ENCODE measurements at places on chromosomes 11 and 22.

DNA sequence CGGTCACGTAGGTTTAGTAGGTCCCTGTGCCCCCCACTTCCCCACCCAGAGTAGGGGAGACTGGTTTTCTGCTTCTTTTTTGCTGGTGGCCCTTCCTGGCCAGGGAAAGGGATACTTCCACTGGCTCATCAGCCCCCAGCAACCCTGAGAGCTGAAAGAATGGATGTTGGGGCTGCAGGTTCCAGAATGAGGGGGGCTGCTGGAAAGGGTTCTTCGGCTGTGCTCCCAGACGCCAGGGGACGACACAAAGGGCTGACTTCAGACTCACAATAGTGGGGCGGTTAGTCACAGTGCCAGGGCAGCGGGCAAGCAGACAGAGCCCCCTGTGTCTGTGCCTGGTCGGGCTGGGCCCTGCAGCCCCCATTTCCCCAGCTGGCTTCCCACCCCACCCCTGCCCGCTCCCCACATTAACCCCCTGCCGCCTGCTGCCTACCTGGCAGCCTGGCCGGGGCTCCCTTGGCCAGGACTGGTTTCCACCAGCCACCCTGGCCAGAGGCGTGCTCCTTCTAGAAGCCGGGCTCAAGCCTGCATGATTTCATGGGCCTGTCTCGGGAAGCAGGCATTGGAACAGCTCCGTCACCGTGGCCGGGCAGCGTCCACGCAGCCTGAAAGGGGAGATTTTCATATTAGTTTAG lies 79.1 kb upstream of the WNT7B start:
- DNase-seq = no peak

DNA sequence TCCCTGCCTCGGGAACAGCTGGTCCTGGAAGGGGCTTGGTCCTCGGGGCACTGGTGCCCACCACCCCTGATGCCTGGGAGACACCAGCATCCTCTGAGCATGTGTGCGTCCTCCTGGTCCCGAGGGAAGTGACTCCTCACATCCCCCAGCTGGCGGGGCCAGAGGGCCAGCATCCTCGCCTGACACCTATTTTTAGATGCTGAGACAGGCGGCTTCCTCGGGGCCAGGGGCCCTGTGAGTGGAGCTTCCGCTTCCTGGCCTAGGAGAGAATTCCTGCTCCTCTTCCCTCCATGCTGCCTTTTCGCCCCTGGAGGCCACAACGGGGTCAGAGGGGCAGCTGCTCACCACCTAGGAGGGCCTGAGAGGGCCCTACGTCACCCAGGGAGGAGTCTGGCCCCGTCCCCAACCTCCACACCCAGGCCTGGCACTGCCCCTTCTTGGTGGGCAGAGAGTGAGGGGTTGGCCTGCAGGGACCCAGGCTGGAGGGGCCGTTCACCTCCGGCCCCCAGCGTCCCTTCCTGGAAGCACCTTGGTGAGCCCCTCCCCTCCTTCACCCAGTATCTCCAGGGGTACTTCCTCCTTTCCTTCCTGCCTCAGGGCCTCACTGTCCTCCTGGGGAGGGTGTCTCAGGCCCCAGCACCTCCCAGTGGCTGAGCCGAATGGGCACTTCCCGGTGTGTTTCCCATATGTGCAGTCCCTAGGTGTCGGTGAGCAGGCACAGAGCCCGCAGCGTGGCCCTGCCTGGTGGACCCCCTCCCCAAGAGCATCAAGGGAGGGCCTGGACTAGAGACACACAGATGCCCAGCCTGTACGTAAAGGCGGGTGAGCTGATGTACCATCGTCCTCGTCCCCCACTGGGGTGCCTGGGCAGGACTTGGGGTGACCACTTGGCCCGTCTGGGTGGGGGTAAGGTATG lies 6.1 kb downstream of the CD81 start:
- DNase-seq = no peak

DNA sequence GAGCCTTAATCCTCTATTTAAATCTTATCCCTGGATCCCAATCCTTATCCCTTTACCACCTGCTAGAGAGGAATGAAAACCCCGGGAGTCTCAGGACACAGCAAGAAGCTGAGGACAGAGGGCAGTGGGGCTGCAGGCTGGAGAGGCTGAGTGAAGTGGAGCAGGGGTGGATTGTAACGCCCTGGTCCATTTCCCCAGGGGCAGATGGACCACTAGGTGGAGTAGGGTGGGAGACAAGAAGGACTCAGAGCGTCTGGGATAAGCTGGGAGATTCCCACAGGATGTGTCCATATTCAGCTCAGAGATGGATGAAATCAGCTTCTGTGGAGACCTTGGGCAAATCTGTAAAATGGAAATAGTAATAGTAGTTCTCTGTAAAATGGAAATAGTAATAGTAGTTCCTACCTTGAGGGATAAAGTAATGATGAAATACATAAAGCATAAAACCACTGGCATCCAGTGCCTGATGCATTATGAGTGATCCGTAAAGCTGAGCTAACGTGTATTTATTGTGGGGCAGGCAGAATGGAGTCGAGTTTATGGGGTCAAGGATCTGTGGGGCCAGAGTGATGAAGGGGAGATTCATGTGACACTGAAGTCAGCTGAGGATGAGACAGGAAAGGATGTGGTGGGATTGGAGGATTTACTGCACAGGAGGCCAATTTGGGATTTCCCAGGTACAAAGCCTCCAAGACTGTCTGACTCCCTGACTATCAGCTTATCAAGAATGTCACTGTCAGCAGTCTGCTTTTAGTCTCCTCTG lies 1.9 kb upstream of the ROBO4 start:
- DNase-seq = no peak

- DNase-seq = no peak
Measured at GRCh38 chr22:47057916-47058585, 295.6 kb downstream of the TBC1D22A start.

DNA sequence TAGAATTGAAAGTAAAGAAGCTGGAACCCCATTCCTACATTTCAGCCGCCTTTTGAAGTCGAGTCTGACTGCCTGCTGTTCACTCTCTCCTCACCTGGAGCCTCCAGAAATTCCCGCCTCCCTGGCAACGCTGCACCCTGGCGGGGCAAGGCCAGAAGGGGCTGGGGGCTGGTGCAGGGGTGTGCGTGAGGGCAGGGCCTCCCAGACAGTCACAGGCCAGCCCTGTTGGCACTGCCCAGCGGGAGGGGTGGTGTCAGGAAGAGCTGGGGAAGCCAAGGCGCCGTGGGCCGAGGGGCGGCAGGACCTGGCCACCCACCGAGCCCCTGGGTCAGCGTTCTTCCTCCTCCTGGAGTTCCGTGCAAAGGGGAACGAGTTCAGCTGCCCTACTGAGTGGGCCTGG lies 123.2 kb downstream of the KCNQ1OT1 start:
- DNase-seq = no peak

- no peak for DNase-seq
Measured at GRCh38 chr11:64654439-64654838, 63.4 kb downstream of the SLC22A12 start.

- DNase-seq = no peak
Measured at GRCh38 chr11:120089036-120090001, 48.6 kb downstream of the TRIM29 start.

GRCh38 chr22:17366830-17367229 lies 2.4 kb upstream of the CECR2 start:
- DNase-seq = no peak
